ENCODE measurements at places on chromosomes 4 and X. TPM values are rescaled to one million over a fixed set of nuclear protein-coding genes. Genes with fewer than 3 reads are reported as not detected.

The ARHGAP6 gene
- total RNA-seq, result 0.48 TPM

The CXorf51A gene
- total RNA-seq, result not detected

The TMPRSS11F gene
- not detected for total RNA-seq

The TRAM1L1 gene
- 4.1 TPM for total RNA-seq

The NEUROG2 gene
- total RNA-seq, result not detected

The PROM1 gene
- total RNA-seq, result 0.10 TPM

GRCh38 chr4:24260923-24261564 is 323.3 kb downstream of the DHX15 start:
- no peak overlapping the region for H3K4me3 ChIP-seq
- peaks cover 7% of the 10 kb centered on the region for H3K4me1 ChIP-seq
- no peak overlapping the region for H3K27ac ChIP-seq

DNA sequence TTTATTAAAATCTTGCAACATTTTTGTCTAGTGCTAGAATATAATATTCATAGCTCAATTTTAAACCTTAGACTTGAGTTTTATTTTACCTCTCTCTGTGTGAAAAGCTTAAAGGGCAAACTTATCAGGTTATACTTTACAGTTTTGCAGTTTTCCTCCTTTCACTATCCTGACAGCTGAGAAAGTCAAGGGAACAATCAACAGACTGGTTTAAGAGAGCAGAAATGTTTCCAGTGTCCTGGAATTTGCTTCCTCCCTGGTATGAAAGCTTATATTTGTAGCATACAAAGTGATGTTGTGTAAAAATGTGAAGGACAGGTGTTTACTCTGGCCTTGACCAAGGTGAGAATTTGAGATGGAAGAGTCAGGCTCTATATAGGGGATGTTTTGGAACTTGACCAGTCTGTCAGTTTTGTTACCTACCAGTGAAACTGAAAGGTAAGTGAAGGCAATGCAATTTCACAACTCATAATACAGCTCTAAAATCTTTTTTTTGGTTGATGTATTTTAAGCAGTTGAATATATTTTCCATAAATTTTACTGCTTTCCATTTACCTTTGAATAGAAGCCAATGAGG is 64.6 kb downstream of the FHIP1A start:
- H3K27me3 ChIP-seq, result no peaks in the 10 kb centered on the region
- no peak for DNase-seq
- no peak overlapping the region for H3K27ac ChIP-seq
- no peaks in the 10 kb centered on the region for H3K36me3 ChIP-seq

- no peaks in the 10 kb centered on the region for H3K36me3 ChIP-seq
- H3K4me3 ChIP-seq, result no peak overlapping the region
- no peak for DNase-seq
- no peak overlapping the region for H3K27ac ChIP-seq
These were observed 137.2 kb downstream of the GUCY2F start for GRCh38 chrX:109344678-109345077.

DNA sequence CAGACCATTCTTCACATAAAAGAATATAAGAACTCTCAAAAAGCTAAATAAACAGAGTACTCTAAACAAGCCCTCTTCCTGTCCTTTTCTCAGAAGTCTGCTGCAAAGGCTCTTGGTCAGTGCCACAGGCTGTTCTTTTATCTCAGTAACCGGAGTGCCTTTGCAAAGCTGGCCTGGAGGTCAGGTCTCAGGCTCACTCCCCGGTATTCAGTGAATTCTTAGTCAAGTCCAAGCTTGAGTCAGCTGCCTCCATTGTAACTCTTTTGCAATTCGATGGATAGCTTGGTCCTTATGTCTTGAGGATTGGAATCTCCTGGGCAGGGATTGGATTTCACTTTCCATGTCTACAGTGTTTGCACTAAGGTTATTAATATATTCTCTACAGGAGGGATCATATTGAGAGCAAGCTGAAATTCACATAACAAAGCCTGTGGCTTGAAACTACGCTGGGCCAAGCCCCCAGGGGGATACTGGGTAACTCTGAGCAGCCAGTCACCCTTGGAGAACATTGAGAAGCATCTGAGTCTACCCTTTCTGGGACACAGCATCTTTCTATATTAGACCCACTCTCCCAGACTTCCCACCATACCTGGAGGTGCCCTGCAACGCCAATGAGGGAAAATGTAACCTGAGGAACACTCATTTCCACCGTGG is 10.0 kb upstream of the HS6ST2 start:
- peaks cover 15% of the 10 kb centered on the region for H3K4me1 ChIP-seq
- peak overlapping the region; percentile 41 for H3K27ac ChIP-seq
- H3K27me3 ChIP-seq, result peaks cover 6% of the 10 kb centered on the region

GRCh38 chrX:132209527-132209926 is 9.7 kb downstream of the RAP2C start:
- H3K27me3 ChIP-seq, result no peaks in the 10 kb centered on the region
- H3K36me3 ChIP-seq, result peaks cover 24% of the 10 kb centered on the region
- no peak for DNase-seq

- H3K4me1 ChIP-seq, result peaks cover 5% of the 10 kb centered on the region
- H3K36me3 ChIP-seq, result peaks cover 4% of the 10 kb centered on the region
- no peak overlapping the region for H3K4me3 ChIP-seq
- no peak overlapping the region for H3K27ac ChIP-seq
- DNase-seq, result no peak
These were observed 755.6 kb downstream of the DMD start for GRCh38 chrX:32455704-32456103.

- no peaks in the 10 kb centered on the region for H3K4me1 ChIP-seq
- DNase-seq, result no peak
- H3K36me3 ChIP-seq, result no peaks in the 10 kb centered on the region
- H3K4me3 ChIP-seq, result no peak overlapping the region
These were observed 13.5 kb downstream of the ASB11 start for GRCh38 chrX:15301924-15302323.

- H3K27me3 ChIP-seq, result no peaks in the 10 kb centered on the region
- peaks cover 54% of the 10 kb centered on the region for H3K4me1 ChIP-seq
- DNase-seq, result no peak
- H3K4me3 ChIP-seq, result no peak overlapping the region
These were observed 59.7 kb downstream of the SH3BGRL start for GRCh38 chrX:81261576-81261975.

GRCh38 chrX:54807524-54808108 is at the start of gene MAGED2:
Gene MAGED2, plus strand, starts transcription at chrX:54807745. Its CDS starts 1,587 bp downstream, at chrX:54809332.
- DNase-seq, result no peak
- H3K27ac ChIP-seq, result peak within 1 kb of the TSS; percentile 98
- H3K4me1 ChIP-seq, result peaks cover 22% of the 10 kb centered on the region
- H3K4me3 ChIP-seq, result peak within 1 kb of the TSS; percentile 98

DNA sequence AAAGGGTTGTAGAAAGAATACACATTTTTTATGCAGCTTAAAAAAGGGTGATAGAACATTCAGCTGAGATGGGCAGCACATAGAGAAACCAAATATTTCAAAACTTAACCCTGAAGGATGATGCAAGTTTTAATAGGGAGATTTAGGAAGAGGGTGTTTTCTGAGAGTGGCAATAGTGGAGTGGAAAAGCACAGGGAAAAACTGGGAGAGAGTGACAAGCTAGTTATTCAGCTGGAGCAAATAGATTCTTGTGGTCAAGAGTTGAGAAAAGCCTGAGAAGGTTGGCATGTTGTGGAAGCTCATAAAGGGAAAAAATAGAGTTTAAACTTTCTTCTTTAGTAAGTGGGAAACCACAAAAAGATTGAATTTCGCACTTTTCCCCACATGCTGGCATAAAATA is 359.6 kb upstream of the PITX2 start:
- no peaks in the 10 kb centered on the region for H3K36me3 ChIP-seq
- no peak for DNase-seq
- no peaks in the 10 kb centered on the region for H3K4me1 ChIP-seq
- no peak overlapping the region for H3K27ac ChIP-seq

GRCh38 chrX:136577552-136577951 is 45.5 kb downstream of the VGLL1 start:
- H3K36me3 ChIP-seq, result no peaks in the 10 kb centered on the region
- no peaks in the 10 kb centered on the region for H3K4me1 ChIP-seq
- no peak overlapping the region for H3K27ac ChIP-seq
- no peak for DNase-seq

DNA sequence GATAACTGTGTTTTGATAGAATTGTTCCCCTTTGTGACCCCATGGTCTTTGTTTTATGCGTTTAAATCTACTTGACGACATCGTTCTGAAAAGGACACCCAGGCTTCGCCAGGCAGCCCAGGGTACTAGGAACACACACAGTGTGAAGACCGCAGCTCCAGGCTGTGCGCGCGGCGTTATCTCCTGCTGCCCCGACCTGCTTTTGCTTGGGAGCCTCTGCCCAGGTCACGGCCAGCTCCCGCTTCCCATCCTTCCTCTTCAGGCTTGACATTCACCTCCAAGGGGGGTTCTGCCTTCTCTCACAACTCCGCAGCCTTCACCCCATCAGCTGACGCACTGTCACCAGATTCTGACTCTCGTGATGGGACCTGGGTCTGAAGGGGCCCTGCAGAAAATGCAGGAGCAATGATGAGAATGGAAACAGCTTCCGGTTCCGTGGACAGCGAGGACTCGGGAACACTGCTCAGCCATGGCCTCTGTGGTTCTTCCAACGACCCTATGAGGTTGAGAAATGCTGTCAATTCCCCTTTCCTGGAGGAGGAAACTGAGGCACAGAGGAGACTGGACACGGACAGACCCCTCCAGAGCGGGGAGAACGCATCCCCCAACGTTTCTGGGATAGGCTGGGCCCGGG is 536 bp upstream of the HTRA3 start:
- H3K36me3 ChIP-seq, result peaks cover under 1% of the 10 kb centered on the region
- DNase-seq, result no peak
- H3K4me1 ChIP-seq, result peaks cover 4% of the 10 kb centered on the region
- peaks cover 19% of the 10 kb centered on the region for H3K27me3 ChIP-seq

- peak overlapping the region; percentile 90 for H3K27ac ChIP-seq
- peaks cover 38% of the 10 kb centered on the region for H3K4me1 ChIP-seq
- H3K36me3 ChIP-seq, result no peaks in the 10 kb centered on the region
- peak overlapping the region; percentile 38 for H3K4me3 ChIP-seq
These were observed 6.8 kb downstream of the SEPTIN6 start for GRCh38 chrX:119686087-119686691.

- no peak overlapping the region for H3K27ac ChIP-seq
- no peak for DNase-seq
- no peaks in the 10 kb centered on the region for H3K36me3 ChIP-seq
- H3K4me1 ChIP-seq, result peaks cover 28% of the 10 kb centered on the region
- no peaks in the 10 kb centered on the region for H3K27me3 ChIP-seq
These were observed 33.3 kb upstream of the GPC4 start for GRCh38 chrX:133448512-133449076.

DNA sequence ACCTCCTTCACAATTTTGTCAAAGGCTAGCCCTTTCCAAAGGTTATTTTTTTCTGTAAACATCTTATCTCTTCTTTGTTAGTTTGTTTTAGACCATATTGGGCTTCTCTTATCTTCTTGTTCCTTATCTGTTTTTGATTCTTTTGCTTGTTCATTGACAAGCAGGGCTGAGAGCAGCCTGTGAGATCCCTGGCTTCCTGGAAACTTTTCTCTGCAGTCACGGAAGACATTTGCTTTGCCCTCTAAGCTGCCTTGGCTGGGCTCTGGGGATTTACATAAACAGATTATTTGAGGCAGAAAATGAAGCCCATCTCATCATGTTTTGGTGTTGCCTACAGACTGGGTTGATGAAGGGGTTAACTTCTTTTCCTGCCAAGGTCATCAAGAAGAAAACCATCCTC is 157.4 kb upstream of the AMOT start:
- H3K27ac ChIP-seq, result no peak overlapping the region
- no peak for DNase-seq
- no peak overlapping the region for H3K4me3 ChIP-seq
- H3K27me3 ChIP-seq, result peaks cover 10% of the 10 kb centered on the region

DNA sequence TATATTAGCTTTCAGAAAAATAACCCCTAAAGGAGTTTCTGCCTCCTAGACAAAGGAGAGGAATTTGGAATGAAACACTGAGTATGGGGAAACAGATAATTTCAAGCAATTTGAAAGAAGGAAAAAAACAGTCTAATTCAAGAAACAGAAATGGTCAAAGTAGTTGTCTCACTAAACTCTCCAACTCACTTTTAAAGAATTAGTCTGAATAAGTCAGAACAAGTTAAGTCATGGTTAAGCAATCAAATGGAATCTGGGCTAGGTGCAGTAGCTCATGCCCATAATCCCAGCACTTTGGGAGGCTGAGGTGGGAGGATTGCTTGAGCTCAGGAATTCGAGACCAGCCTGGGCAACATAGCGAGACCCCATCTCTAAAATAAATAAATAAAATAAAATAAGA is 95.7 kb upstream of the GRIA3 start:
- H3K27me3 ChIP-seq, result no peaks in the 10 kb centered on the region
- H3K4me1 ChIP-seq, result no peaks in the 10 kb centered on the region
- no peak overlapping the region for H3K4me3 ChIP-seq
- no peaks in the 10 kb centered on the region for H3K36me3 ChIP-seq

DNA sequence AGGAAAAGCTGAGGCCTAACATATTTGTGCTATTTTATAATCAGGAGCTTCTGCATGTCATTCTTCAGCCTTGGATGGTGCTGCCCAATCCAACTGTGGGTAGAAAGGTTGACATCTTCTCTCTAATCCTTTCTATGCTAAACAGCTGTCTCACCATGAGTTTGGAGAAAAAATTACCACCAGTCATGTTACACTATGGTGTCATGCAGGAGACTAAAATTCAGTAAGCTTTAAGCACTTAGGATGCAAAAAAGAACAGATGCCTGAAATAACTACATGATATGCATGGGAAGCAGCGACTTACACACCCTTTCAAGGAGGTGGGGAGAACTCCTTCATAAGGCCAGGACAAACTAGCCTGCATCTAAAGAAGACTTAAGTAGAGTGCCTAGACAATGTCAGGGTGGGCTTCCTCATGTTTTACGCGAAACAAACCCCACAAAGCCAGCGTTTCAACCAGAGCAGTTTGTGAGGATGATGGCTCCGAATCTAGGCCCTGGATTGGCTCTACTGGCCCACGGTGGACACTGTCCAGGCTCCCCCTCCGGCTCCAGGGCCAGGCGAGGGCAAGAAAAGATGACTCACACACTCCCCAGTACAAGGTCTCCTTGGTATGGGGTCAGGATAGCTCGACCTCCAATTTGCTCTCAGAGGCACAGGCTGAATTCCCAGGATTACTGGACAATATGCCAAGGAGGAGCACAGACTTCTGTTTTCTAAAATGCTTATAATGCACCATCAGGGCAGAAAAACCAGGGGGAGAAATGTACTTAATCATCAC is 45.1 kb downstream of the STX18 start:
- no peaks in the 10 kb centered on the region for H3K36me3 ChIP-seq
- peaks cover 19% of the 10 kb centered on the region for H3K4me1 ChIP-seq
- no peak overlapping the region for H3K27ac ChIP-seq
- H3K4me3 ChIP-seq, result no peak overlapping the region

DNA sequence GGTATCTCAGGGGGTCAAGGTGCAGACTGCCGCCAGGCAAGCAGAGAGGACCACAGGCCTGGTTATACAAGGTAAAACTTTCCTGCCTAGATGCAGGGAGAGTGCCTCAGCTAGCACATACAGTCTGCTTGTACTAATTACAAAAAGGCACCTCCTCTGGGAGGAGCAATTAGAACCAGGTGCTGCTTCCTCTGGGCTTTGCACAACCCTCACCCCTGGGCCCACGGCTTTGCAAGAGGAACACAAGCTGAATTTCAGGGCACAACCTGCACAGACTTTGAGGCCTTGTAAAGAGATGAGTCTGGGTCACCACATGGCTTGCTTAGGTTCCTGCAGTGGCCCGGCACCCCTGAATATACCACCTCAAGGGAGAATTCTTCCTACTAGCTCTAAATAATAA is 9.2 kb upstream of the CITED1 start:
- no peaks in the 10 kb centered on the region for H3K36me3 ChIP-seq
- no peaks in the 10 kb centered on the region for H3K4me1 ChIP-seq
- H3K27me3 ChIP-seq, result peaks cover under 1% of the 10 kb centered on the region
- H3K4me3 ChIP-seq, result no peak overlapping the region
